ENCODE measurements at places on chromosomes 13 and 19. TPM values are rescaled to one million over a fixed set of nuclear protein-coding genes. Genes with fewer than 3 reads are reported as not detected.

- H3K27me3 ChIP-seq = no peaks in the 10 kb centered on the region
- no peak for DNase-seq
- H3K36me3 ChIP-seq = peaks cover 29% of the 10 kb centered on the region
- no peak overlapping the region for H3K27ac ChIP-seq
- no peaks in the 10 kb centered on the region for H3K4me1 ChIP-seq
These were observed 78.4 kb upstream of the XPO4 start for GRCh38 chr13:20980899-20981298.

DNA sequence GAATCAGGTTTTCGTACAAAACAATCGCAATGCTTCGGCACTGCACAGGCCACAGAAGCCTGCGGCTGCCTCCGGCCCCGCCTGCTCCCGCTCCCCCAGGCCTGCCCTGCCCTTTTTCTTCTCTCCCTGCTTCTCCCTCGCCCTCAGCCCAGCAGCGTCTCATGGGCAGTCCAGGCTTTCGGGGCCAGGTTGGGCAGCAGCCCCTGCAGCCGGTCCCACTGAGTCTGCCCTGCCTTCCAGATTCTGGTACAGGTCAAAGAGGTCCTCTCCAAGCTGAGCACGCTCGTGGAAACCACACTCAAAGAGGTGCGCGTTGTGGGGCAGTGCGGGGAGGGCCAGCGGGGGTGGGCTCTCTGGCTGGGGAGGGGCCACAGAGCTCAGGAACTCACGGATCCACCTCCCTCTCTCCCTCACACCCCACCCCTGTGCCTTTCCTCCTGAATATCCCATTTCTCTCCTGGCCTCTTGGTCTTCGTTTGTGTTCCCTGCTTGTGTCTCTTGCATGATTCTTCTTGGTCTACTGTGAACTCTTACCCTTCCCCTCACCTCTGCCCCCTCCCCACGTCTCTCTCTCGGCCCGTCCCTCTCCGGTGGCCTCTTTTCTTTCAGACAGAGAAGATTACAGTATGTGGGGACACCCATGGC lies 30.1 kb downstream of the CCDC8 start:
- no peak overlapping the region for H3K4me3 ChIP-seq
- peaks cover 32% of the 10 kb centered on the region for H3K36me3 ChIP-seq
- H3K27me3 ChIP-seq = no peaks in the 10 kb centered on the region
- DNase-seq = no peak

DNA sequence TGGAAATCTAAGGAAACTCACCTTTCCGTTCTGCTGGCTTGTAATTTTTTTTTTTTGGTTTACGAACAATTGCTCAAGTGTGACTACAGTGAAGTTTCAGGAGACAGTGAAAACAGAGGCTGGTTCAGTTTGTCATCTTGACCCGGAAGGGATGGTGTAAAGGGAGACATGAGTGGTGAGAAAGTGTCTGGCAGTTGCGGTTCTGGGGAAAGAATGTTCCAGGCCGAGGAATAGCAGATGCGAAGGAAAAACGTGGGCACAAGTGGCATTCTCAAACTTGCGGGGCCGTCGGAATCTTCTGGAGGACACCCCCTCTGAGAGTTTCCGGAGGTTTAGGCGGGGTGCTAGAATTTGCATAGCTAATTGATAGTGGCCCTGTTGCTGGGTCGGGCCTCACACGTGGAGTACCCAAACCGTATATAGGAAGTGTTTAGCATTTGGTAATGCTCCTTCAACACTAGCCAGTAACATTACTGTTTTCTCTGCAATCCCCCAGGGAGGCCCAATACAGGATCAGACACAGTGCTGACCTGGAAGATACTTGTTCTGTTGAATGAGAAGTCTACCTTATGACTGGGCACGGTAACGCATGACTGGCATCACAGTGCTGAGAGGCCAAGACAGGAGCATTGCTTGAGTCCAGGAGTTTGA lies 2.8 kb upstream of the TNFSF9 start:
- peaks cover 18% of the 10 kb centered on the region for H3K36me3 ChIP-seq
- peaks cover 30% of the 10 kb centered on the region for H3K4me1 ChIP-seq
- peak overlapping the region; percentile 37 for H3K27ac ChIP-seq
- no peak overlapping the region for H3K4me3 ChIP-seq
- no peak for DNase-seq
- H3K27me3 ChIP-seq = peaks cover 41% of the 10 kb centered on the region

DNA sequence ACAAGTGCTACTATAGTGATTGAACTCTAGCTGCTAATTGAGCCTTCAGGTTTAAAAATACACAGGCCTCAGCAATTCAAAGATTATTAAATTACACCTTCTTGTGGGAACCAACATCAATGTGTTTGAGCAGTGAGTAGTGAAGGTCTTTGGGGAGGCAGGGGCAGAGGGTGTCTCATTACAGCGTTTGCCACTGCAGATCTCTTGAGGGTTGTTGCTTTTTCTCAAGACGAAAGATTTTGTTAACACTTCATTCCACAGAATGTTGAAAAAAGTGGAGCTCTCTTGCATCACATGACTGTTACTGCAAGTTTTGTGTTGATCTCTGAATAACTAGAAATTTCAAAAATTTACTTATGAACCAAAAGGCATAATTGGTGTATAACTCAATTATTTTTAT lies 253.6 kb downstream of the ATP8A2 start:
- no peak overlapping the region for H3K27ac ChIP-seq
- H3K36me3 ChIP-seq = no peaks in the 10 kb centered on the region
- no peak overlapping the region for H3K4me3 ChIP-seq
- DNase-seq = no peak

- peaks cover 12% of the 10 kb centered on the region for H3K4me1 ChIP-seq
- no peaks in the 10 kb centered on the region for H3K27me3 ChIP-seq
- H3K36me3 ChIP-seq = no peaks in the 10 kb centered on the region
These were observed 62.0 kb downstream of the ABCC4 start for GRCh38 chr13:95239283-95239682.

- peaks cover 56% of the 10 kb centered on the region for H3K27me3 ChIP-seq
- H3K4me1 ChIP-seq = no peaks in the 10 kb centered on the region
- no peak overlapping the region for H3K4me3 ChIP-seq
These were observed 130.3 kb upstream of the LSM14A start for GRCh38 chr19:34041925-34042521.

DNA sequence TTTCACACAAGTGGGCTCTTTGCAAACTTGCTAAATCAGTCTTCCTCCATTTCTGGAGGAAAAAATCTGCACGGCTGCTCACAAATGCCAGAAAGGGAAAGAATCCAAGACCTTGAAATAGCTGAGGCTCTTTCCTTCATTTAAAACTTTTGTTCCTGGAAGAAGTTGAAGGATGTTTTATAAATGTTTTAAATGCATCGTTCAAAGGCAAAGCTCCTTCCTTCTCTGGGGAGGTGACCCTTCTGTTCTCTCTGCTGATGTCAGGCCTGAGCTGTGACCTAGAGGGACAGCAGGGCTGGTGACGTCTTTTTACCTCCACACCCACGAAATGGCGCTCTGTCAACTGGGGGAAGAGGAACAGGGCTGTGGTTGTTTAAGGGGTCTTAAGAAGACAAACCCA lies 376.4 kb upstream of the ZNF507 start:
- no peaks in the 10 kb centered on the region for H3K36me3 ChIP-seq
- no peak for DNase-seq
- no peaks in the 10 kb centered on the region for H3K4me1 ChIP-seq
- no peak overlapping the region for H3K27ac ChIP-seq

DNA sequence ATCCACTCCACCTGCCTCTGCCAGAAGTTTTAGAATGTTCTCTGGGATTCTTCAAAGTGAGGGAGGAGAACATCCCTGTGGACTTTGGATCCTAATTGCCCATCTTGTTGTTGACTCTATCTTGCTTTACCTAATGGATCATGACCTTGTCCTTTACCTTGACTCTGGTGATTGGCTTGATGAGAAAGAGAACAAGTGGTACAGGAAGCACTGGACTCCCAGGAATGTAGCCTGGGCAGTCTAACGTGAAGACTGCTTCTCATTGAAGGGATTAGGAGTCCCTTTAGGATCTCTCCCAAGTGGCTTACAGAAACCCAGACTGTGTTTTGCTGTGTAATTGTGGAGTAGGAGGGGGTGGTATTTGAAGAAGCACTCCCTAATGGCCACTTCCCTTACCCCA lies 63.9 kb downstream of the SLC10A2 start:
- no peaks in the 10 kb centered on the region for H3K36me3 ChIP-seq
- no peak overlapping the region for H3K4me3 ChIP-seq
- no peak overlapping the region for H3K27ac ChIP-seq
- no peaks in the 10 kb centered on the region for H3K27me3 ChIP-seq
- no peak for DNase-seq
- no peaks in the 10 kb centered on the region for H3K4me1 ChIP-seq

GRCh38 chr13:106752584-106753170 lies 184.7 kb upstream of the ARGLU1 start:
- no peaks in the 10 kb centered on the region for H3K4me1 ChIP-seq
- H3K27ac ChIP-seq = no peak overlapping the region
- H3K36me3 ChIP-seq = no peaks in the 10 kb centered on the region
- DNase-seq = no peak
- no peak overlapping the region for H3K4me3 ChIP-seq

DNA sequence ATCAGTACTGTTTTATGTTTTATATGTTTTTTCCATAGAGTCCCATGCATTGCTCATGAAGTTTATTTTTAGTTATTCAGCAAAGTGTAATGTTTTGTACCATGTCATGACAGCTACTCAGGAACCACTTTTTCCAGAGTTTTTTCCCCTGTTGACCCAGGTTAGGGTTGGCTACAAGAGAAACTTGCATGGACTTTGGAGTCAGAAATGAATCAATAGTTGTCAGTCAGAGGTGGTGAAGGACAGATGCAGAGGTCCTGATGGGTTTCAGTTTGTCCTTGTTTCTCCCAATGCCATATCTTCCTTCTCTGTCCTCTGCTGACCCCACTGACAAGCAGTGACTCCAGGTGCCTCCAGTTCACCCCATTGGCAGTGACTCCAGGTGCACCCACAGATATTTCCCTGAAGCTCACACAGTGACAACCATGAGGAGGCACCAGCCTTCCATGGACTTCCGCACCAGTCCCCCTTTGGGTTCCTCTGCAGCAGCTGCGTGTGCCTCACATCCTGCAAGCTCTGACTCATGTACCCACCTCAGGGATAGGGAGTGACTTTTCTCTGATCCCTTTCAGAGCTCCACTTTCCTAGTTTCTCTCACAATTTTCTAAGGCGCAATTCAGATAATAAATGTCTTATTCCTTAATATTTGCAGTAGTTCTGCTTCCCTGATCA lies 92.1 kb downstream of the AKAP11 start:
- no peak overlapping the region for H3K4me3 ChIP-seq
- DNase-seq = no peak
- H3K27me3 ChIP-seq = no peaks in the 10 kb centered on the region
- H3K27ac ChIP-seq = no peak overlapping the region
- no peaks in the 10 kb centered on the region for H3K4me1 ChIP-seq

DNA sequence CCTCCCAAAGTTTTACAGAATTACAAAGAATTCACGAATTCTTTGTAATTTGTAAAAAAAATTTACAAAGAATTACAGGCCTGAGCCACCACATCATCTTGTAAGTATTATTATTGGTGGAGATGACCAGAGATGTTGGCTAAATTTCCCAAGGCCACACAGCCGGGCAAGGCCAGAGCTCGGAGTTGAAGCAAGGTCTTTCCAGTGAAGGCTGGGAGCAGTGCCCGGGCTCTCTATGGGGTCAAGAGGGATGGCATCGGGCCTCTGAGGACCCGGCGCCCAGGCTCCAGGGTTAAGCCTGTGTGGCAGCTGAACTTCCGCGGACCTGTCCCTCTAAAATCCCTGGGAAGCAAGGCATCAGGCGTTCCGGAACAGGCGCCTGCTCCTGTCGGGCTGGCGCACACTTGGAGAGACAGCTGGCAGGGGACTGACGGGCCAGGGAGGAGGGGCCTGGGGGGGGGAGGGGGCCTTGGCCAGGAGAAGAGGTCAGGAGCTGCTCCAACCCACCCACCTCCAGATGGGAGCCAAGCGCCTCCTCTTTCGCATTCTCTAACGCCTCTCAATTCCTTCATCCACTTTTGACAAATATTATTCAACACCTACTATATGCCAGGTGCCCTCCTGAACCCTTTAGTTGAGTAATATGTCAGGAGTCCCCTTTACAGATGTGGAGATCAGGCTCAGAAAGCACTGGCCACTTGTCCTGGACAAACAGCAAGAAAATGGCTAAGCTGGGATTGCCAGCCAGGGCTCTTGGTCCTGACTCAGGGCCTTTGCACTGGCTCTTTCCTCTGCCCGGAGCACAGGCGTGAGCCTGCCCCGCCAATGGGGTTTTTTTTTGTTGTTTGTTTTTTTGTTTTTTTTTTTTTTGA lies 36.8 kb upstream of the SEMA6B start:
- H3K27ac ChIP-seq = no peak overlapping the region
- H3K27me3 ChIP-seq = peaks cover 52% of the 10 kb centered on the region
- no peak for DNase-seq

GRCh38 chr19:40157059-40157458 lies 34.2 kb upstream of the MAP3K10 start:
- DNase-seq = no peak
- H3K27ac ChIP-seq = no peak overlapping the region
- peaks cover 6% of the 10 kb centered on the region for H3K4me1 ChIP-seq
- no peaks in the 10 kb centered on the region for H3K36me3 ChIP-seq
- H3K27me3 ChIP-seq = no peaks in the 10 kb centered on the region

GRCh38 chr19:46025835-46026234 lies 3.0 kb upstream of the PGLYRP1 start:
- no peaks in the 10 kb centered on the region for H3K27me3 ChIP-seq
- no peak for DNase-seq
- H3K4me1 ChIP-seq = no peaks in the 10 kb centered on the region
- H3K4me3 ChIP-seq = no peak overlapping the region
- no peak overlapping the region for H3K27ac ChIP-seq
- no peaks in the 10 kb centered on the region for H3K36me3 ChIP-seq

GRCh38 chr13:76929851-76930374 lies 18.4 kb upstream of the ACOD1 start:
- no peaks in the 10 kb centered on the region for H3K27me3 ChIP-seq
- peaks cover 4% of the 10 kb centered on the region for H3K4me1 ChIP-seq
- no peak for DNase-seq
- no peaks in the 10 kb centered on the region for H3K36me3 ChIP-seq
- no peak overlapping the region for H3K27ac ChIP-seq

- no peaks in the 10 kb centered on the region for H3K36me3 ChIP-seq
- no peaks in the 10 kb centered on the region for H3K27me3 ChIP-seq
- no peak overlapping the region for H3K27ac ChIP-seq
- no peaks in the 10 kb centered on the region for H3K4me1 ChIP-seq
These were observed 47.3 kb downstream of the DNAJC3 start for GRCh38 chr13:95724252-95724651.

- no peak for DNase-seq
- no peaks in the 10 kb centered on the region for H3K27me3 ChIP-seq
- peaks cover 8% of the 10 kb centered on the region for H3K36me3 ChIP-seq
- no peak overlapping the region for H3K4me3 ChIP-seq
- H3K4me1 ChIP-seq = no peaks in the 10 kb centered on the region
These were observed 41.8 kb upstream of the DCUN1D2 start for GRCh38 chr13:113532156-113532806.

Gene SLC25A41
- 1.4 TPM for total RNA-seq

Gene BEST2
- not detected for total RNA-seq

Gene HTR2A
- total RNA-seq = not detected

Gene ZIK1
- total RNA-seq = not detected

Gene KIR3DL2
- not detected for total RNA-seq

Gene FAM216B
- total RNA-seq = not detected

Gene ZNF738
- total RNA-seq = 7.4 TPM

Gene PRR19
- 2.4 TPM for total RNA-seq

Gene CYP2S1
- total RNA-seq = 8.9 TPM

Gene MEF2B
- 2.3 TPM for total RNA-seq

Gene SIGLEC8
- not detected for total RNA-seq

Gene ZIC5
- total RNA-seq = 0.71 TPM

Gene BCL3
- 41.5 TPM for total RNA-seq

Gene MAB21L1
- total RNA-seq = not detected

Gene RNF225
- total RNA-seq = 0.61 TPM
